ENCODE measurements at places on chromosomes 7 and 10.

DNA sequence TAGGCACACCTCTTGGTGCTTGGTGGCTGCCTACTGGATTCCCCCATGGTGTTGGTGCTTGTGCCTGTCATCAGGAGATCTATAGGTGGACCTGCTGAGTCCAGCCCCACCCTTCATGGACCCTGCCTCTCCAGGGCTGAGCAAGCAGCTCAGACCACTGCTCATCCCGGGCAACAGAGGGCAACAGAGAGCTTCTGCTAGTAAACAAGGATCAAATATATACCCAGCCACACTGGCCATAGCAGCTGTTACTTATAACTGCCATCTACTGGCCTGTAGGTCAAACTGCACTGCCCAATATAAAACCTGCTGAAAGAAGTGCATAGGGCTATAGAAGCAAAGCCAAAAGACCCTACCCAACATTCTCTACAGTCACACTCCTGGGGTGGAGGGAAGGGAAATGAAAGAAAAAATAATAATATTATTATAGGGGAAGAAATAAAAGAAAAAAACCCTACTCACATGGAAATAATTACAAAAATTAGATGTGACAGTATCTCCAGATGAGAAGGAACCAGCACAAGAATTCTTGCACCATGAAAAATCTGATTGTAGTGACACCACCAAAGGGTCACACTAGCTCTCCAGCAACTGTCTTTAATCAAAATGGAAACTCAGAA is 54.9 kb upstream of the ZNF800 start:
- no peak for DNase-seq

DNA sequence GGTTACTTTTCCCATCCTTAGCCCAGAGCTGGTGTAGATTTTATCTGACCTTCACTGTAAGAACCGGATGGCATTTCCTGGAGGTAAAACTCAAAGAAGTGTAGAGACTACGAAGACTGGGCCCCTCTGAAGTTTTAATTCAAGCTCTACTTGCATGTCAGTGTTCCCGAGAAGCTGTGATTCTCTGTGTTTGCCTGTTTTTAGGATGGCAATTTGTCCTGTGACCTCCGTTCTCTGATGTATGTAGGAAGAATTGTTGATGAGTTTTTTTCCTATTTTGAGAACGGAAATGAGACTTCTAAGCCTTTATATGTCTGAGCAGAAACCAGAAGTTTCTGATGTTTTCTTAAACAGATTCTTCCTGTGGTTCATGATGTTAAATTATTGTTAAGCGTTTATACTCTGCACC is 94.1 kb downstream of the CDCA7L start:
- DNase-seq, result no peak

DNA sequence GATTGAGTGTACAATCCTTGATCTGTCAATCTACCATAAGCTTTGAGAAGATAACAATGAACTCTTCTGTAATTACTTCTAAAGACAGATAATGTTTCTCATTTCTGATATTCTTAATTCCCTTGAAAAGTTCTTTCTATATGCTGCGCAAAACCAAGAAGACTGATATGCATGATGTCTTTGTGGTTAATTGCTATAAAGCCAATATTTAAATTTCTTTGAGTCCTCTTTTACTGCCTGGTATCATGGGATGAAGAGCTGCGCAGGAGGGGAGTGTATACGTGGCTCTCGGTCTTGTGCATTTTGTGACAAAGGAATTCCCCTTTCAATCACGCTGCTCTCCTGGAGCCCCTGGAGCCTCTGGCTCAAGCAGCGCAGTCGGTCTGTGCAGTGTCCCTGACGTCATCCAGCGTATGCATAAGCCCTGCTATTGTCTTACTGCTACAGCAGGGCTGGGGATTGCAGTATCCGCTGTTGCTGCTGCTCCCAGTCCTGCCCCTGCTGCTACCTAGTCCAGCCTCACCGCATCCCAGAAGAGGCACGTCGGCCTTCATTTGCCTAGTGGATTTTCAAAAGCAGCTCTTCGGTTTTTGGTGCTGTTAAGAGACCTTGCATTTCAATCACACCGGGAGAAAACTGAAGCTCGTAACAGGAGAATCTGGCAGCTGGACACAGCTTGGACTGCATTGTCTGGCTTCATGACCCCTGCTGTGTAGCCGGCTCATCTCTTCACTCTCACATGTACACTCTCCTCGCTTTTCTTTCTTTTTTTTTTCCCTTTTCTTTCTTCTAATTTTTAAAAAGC is 66.7 kb downstream of the ST7 start:
- DNase-seq, result no peak

DNA sequence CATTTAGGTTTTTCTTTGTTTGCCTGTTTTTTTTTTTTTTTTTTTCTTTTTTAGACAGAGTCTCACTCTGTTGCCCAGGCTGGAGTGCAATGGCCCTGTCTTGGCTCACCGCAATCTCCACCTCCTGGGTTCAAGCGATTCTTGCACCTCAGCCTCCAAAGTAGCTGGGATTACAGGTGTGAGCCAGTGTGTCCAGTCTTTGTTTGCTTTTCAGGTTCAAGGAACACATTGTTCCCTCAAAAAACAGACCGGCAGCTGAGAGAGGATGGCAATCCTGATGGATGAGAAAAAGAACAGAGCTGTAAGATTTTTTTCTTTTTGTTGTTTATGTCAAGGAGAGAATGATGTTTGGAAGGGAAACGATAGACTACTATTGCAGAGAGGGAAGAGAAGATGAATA is 23.3 kb upstream of the RHOBTB1 start:
- DNase-seq, result no peak

GRCh38 chr7:5699467-5700384 is 81.7 kb downstream of the RNF216 start:
- DNase-seq, result no peak

GRCh38 chr10:78255796-78256638 is 222.4 kb downstream of the RPS24 start:
- DNase-seq, result peak; percentile 67

DNA sequence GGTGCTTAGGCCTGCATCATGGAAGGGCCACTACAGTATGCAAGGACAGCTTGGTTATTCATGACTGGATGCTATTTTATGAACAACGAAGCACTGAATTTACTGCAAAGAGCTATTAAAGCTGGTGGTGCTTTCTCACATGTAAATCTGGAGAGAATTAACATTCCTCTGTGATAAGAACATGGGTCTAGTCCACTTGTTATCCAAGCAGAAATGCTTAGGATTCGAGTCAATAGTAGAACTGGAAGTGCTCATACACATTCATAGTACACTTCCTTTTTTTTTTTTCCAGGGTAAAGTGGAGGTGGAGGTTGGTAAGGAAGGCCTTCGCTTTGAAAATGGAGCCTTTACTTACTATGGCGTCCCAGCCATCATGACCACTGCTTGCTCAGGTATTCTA is 35.0 kb downstream of the CNNM1 start:
- no peak for DNase-seq

- DNase-seq, result no peak
Observed at GRCh38 chr10:122296363-122297120, 25.4 kb downstream of the BTBD16 start.

All from 8988T (cell line).